ENCODE measurements at places on chromosomes 3 and 15.

DNA sequence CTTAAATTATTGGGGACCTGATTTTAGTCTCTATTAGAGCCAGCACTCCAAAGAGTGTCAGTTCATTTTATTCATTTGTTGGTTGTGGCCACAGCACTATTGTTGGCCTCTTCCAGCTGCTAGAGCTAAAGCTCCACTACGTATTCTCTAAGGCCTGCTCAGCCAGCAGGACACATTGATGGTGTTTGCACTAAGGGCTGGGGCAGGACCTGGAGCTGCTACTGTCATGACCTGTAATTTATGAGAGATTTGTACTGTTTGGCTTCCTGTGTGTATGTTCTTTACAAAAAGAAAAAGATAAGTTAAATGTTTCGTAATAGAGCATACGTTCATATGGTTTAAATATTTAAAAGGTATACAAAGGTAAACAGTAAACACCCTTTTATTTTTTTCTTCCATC is 8.1 kb downstream of the GFM1 start:
- DNase-seq = no peak

- DNase-seq = no peak
These were observed 219.6 kb downstream of the THSD4 start for GRCh38 chr15:71334873-71335272.

GRCh38 chr3:156509189-156510174 is 45.4 kb downstream of the SSR3 start:
- DNase-seq = no peak

DNA sequence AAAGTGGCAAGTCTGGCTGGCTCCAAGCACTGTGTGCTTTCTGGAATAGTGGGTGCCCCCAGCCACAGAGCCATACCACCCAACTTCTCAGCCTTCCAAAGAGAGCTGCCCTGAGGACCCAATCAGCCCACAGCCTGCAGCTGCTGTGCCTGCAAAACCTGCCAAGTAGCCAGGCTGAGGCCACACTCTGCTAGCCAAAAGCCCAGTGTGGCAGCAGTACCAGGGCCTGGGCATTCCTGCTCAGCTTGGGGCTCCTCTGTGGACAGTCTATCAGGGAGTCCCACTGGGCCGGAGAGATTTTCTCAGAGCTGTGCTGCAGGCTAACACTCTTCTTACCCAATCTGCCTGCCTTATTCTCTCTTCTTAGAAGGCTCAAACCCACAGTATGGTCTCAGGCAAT is 136.5 kb downstream of the TPRA1 start:
- no peak for DNase-seq

- peak; percentile 39 for DNase-seq
These were observed 1.0 kb upstream of the IGF2BP2 start for GRCh38 chr3:185825639-185826481.

DNA sequence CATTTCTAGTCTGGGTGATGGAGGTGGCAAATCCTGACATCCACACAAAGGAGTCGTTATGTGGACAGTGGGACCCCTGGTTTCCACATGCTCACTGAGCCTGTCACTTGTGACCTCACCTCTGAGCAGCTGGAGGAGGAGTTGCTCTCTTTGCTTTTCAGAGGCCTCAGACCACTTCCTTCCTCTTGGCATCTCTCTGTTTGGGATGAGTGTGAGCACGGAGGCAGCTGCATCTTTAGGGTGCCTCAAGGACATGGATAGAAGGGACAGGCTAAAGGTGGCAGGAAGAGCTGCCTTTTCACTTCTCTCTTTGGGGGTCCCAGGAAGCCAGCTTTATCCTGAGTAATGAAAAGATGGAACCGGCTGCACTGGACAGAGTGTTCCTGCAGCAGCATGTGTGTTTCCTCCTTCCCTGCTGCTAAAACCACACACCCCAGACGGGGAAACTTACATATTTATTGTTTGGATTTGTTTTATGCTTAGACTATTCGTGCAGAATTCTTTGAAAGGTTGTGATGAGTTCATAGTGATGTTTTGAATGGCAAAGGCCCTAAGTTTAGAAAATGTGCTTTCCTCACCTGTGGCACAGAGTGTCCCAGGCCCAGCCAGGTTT is 31.8 kb downstream of the GPR171 start:
- no peak for DNase-seq

- DNase-seq = no peak
These were observed 49.2 kb downstream of the SLC7A14 start for GRCh38 chr3:170536712-170537111.

DNA sequence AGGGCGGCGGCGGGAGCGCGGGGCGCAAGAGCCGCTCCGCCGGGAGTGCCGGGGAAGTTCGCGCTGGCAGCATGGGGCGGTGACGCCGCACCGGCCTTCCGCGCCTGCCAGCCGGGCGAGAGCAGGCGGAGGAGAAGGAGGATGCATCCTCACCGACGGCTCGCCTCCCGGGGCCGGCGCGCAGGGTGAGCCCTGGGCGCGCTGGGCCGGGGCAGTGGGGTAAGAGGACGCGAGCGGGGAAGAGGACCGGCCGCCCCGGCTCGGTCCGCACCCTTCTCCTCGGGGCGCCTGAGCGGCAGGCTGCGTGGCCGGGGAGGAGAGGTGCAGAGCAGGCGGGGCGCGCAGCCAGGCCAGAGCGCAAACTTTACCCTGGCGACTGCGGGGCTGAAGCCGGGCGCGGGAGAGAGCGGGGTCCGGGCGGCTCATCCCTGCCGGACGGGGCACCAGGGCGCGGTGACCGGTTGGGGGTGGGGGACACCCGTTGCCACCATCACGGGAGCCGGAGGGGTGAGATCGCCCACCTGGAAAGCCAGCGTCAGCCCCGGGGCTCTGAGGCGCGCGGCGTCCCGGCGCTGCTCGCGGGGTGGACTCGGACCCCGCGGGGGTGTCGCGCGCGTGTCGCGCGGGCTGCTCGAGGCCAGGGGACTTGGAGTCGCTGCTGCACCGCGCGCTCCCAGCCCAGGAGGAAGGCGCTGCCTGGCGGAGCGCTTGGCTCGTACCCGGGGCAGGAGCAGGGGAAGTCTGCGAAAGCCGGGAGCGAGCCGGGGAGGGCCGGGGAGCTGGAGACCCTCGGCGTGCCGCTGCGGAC is 542 bp downstream of the GABRA5 start:
- DNase-seq = no peak

DNA sequence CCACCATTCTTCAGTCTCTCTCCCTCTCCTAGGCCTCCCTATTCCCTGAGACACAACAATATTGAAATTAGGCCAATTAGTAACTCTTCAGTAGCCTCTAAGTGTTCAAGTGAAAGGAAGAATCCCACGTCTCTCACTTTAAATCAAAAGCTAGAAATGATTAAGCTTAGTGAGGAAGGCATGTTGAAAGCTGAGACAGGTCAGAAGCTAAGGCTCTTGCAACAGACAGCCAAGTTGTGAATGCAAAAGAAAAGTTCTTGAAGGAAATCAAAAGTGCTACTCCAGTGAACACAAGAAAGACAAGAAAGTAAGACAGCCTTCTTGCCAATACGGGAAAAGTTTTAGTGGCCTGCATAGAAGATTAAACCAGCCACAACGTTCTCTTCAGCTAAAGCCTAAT is 41.3 kb downstream of the PPM1L start:
- no peak for DNase-seq

- DNase-seq = no peak
These were observed 211.9 kb downstream of the LRRN1 start for GRCh38 chr3:4011166-4011565.

DNA sequence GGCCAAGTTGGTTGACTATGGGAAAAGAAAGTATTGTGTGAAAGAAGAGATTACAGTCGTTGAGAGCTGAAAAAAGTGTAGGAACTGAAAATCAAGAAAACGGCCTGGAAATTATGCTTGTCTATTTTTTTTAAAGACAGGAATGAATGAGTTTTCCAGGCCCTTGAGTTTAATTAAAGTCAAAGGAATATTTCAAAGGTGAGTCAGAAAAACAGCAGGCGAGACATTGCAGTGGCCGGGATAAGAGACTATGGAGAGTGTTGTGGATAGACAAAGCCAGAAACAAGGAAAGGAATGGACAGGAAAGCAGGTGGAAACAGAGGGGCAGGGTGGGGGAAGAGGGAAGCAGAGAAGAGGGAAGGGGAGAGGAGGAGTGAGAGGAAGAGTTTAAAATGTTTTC is 275.1 kb upstream of the LRTM1 start:
- DNase-seq = no peak

- DNase-seq = no peak
These were observed 13.0 kb downstream of the SCN5A start for GRCh38 chr3:38636464-38636863.

DNA sequence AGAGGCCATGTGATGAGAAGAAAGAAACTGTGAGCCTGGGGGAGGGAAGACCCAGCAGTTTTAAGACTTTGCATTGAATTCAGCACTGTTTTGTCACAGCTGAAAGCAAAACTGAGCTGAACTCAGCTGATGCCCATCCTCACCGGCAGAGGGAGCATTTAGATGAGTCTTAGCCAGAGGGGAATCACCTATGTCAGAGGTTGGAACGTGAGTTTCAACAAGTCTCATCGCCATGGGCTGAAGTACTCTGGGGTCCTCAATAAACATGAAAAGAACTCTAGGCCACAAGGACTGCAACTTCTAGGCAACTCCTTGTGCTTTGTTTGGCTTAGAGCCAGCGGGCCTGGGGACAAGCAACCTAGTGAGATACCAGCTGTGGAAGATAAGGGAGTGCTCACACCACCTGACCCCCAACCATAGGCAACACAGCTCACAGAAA is 324.5 kb downstream of the TBL1XR1 start:
- DNase-seq = peak; percentile 31

GRCh38 chr3:151074256-151074655 is 11.2 kb upstream of the MED12L start:
- DNase-seq = no peak

GRCh38 chr15:56794553-56795329 is 61.4 kb upstream of the ZNF280D start:
- no peak for DNase-seq

DNA sequence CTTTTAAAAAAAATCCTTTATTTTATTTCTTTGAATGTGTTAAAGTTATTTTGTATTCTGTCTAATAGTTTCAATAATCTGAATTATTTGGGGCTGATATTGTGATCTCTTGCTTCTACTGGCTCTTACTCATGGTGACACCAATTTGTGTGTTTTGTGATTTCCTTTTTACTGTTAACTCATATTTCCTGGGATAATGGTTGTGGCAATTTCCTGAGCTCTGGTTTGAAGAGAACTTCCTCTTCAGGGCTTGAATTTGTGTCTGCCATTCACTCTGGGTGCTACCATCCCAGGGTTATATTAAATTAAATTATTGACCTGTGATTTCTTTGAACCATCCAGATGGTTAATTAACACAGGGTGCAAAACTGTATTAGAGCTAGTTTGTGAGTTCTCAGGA is 60.4 kb upstream of the RNF7 start:
- DNase-seq = no peak

- no peak for DNase-seq
These were observed 2.2 kb downstream of the TAGLN3 start for GRCh38 chr3:112000966-112001365.

DNA sequence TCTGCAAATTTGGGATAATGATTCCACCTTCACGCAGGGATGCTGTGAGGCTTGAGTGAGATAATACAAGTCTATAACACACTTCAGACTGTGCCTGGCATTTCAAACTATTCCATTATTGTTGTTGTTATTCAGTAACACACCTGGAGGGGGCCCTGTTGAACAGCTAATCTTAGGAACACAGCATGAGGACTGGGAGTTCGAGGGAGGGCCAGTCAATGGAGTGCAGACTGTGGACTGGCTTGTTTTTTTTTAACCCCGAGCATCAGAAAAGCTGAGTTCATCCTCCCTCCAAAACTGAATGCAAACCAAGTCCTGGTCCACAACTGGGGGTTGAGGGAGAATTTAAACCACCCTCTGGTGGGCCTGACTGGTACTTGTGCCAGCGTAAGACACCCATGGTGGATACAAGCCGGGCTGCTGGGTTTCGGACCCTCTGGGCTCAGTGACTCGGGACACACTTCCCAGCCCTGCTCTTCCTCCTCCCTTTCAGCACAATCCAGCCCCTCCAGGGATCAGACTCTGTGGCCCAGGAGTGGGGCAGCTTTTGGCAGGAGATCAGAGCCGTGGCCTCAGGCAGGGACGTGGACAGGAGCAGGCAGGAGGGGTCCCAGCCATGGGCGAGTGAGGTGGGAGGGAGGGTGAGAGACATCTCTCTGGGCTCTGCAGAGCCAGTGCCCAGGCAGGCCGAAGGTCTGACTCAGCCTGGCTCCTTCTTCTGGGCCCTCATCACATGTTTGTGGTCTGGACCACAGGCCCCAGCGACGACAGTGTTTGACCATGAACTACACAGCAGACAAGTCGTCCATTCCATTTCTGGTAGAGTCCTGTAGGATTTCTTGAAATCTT is 36.3 kb upstream of the MEX3B start:
- no peak for DNase-seq

GRCh38 chr3:17845026-17845812 is 102.8 kb upstream of the TBC1D5 start:
- no peak for DNase-seq

DNA sequence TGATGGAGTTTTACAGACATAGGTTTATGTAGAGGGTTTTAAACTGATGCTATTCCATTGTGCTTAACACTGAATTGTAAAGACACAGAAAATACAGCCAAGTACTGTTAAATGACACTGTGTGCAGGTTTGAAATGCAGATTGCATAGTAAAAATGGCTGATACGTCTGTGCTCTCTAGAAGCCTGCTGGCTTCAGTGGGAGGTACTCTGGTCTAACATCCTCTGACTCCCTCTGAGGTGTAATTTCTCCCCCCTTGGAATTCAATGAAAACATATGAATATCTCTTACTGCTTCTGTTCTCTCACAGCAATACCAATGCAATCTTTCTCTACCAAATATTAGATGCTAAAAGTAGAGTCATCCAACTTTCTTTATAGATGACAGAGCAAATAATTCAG is 176.6 kb downstream of the SLC9A9 start:
- no peak for DNase-seq

DNA sequence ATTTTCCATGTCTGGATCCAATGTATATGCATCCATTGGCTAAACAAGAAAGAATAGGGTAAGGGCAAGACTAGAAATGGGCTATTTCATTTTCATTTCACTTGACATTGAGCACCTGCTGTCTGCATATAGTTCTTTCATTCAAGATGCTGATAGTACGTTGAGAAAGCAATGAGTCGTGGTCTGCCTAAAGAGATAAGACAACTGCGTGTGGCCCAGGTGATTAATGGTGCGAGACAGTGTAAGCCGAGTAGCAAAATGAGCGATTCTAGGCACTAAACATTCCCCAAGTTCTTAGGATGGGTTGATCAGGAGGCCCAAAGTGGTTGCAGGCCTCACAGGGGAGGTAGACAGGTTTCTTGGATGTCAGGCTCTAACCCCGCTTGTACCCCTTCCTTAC is 235.4 kb downstream of the PDCD6IP start:
- DNase-seq = no peak

- DNase-seq = no peak
These were observed 290.6 kb downstream of the ROBO1 start for GRCh38 chr3:79477242-79477641.

GRCh38 chr3:13353936-13354542 is 66.1 kb downstream of the NUP210 start:
- no peak for DNase-seq

DNA sequence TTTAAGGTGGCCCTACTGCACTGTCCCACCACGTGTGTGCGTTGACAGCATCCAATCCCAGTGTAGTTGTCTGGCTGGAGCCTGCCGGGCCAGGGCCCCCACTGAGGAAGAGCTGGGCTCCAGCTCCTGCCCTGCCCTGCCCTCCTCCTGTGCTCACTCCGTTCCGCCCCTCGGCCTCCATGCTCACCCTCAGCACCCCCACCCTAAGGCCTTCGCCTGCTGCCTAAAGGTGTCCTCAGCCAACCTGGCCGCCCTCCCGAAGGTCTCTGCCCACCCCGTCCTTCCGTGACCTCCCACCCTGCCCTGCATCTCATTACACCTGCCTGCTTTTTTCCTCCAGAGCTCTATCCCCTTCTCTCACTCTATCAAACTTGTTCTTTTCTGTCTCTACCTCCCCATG is 118.0 kb downstream of the TPRA1 start:
- no peak for DNase-seq

Data from stimulated activated CD4-positive, alpha-beta T cell treated with anti-CD3 and anti-CD28 coated beads, Interleukin-2, amount 100 ng/mL, for 4 hours (primary cell).